ENCODE measurements at places on chromosomes 16 and 17. TPM values are rescaled to one million over a fixed set of nuclear protein-coding genes. Genes with fewer than 3 reads are reported as not detected.

GRCh38 chr16:9408297-9408878 is 316.9 kb downstream of the HAPSTR1 start:
- no peak for DNase-seq

GRCh38 chr17:68141050-68141449 is 105.5 kb downstream of the KPNA2 start:
- no peak for DNase-seq

GRCh38 chr17:7403727-7403976 is 245 bp downstream of the TMEM256 start:
- no peak for DNase-seq

DNA sequence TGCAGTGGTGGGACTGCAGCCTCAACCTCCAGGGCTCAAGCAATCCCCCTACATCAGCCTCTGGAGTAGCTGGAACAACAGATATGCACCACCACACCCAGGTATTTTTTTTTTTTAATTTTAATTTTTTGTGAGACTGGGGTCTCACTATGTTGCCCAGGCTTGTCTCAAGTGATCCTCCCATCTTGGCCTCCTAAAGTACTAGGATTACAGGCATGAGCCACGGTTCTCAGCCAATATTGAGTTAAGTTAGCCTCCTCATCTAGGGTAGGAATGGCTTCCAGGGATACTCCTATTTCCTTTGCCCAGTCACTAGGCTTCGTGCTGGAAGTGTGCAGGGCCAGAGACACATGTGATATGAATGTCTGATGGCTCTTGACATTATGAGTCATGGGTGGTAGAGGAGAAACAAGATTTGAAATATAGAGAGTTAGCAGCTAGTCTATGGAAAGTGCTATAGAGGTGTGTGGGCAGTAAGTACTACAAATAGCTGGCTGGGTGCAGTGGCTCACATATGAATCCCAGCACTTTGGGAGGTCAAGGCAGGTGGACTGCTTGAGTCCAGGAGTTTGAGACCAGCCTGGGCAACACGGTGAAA is 8.0 kb upstream of the HES7 start:
- DNase-seq = no peak

DNA sequence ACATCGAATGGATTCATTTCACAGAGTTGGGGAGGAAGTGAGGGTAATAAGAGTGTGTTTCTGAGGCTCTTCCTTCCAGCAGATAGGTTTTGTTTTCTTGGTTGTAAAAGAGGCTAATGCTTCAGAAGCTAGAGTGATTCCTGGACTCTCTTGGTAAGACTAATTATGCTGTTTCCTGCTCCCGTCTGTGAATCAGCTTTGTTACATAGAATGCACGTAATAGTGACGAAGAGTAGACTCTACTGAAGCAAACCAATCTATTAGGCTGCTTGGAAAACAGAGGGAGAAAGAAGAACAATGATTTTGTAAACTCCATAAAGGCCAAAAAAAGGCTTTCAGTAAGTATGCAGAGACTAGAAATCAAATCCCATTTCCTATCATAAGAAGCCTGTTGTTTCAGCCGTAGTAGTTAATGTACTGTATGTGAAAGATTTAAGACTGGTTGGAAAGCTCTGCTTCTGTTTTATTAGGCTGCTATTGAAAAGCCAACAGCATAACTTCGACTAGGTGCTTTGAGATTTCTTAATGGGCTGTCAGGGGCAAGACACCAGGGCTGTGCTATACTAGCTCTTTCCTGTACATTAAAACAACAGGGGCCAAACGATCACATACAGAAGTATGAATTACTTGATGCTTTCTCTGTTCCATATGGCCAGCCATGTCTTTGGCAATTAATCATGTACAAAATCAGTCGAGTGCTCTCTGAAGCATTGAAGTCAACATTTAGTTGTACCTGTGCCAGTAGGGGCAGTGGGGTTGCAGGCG is 219.0 kb downstream of the FTO start:
- no peak for DNase-seq

GRCh38 chr17:61323003-61323908 is 76.4 kb upstream of the TBX2 start:
- no peak for DNase-seq

DNA sequence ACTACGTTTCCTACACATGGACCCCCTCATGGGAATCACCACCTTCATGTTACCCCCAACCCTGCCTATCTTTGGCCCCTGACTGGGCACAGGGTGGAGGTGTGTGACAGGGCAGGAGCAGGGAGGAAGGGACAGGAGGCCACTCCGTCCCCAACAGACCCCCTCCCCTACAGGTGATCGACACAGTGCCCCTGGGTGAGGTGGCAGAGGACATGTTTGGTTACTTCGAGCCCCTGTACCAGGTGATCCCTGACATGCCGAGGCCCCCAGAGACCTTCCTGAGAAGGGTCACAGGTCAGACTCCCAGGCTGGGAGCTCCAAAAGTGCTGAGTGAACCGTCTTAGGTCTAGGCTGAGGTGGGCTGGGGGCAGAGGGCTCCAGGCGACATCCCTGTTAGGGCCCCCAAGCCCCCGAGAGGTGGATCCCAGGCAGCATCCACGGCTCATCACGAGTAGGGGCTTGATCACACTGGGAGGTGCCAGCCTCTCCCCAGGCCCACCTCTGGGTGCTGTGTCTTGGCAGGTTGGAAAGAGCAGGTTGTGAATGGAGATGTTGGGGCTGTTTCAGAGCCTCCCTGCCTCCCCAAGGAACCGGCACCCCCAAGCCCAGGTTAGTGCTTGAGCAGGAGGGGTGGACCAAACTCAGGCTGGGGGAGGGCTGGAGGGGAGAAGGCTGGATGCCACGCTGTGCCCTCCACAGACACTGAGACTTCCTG is 1.5 kb downstream of the ACBD4 start:
- DNase-seq = no peak

DNA sequence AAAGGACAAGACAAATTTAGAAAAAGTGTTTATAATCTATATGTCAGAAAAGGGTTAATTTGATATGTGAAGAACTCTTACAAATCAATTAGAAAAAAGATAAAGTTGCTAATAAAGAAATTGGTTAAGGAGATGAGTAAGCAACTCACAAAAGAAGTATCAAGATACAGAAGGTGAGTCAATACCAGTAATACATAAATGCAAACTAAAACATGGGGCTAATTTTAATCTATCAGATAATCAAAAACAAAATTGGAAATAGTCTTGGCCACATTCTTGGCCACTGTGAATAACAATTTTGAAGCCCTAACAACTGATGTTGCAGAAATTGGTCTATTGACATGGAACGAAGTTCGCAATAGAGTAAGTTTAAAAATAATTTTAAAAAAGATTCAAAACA is 6.8 kb downstream of the DHRS7C start:
- DNase-seq = no peak

GRCh38 chr17:52149626-52150025 is 8.9 kb downstream of the CA10 start:
- no peak for DNase-seq

- no peak for DNase-seq
Observed at GRCh38 chr16:9007177-9007794, 43.6 kb upstream of the USP7 start.

DNA sequence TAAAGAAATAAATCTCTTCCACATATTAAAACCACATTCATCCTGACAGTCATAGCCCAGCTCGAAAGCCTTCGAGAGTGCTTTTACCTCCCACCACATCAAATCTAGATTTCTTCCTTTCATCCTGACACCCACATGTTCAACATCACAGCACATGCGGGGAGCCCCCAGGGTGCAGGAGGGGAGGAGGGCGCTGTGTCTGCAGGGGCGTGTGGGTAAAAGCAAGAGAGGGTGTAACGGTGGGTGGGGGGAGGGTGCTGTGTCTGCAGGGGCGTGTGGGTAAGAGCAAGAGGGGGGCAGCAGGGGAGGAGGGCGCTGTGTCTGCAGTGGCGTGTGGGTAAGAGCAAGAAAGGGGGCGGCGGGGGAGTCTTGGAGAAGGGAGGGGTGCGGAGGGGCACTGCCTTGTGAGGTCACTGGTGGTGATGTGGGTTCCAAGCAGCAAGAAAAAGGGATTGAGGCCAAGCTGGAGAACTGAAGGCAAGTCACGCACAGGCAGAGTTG is 34.7 kb downstream of the ADCY9 start:
- no peak for DNase-seq

DNA sequence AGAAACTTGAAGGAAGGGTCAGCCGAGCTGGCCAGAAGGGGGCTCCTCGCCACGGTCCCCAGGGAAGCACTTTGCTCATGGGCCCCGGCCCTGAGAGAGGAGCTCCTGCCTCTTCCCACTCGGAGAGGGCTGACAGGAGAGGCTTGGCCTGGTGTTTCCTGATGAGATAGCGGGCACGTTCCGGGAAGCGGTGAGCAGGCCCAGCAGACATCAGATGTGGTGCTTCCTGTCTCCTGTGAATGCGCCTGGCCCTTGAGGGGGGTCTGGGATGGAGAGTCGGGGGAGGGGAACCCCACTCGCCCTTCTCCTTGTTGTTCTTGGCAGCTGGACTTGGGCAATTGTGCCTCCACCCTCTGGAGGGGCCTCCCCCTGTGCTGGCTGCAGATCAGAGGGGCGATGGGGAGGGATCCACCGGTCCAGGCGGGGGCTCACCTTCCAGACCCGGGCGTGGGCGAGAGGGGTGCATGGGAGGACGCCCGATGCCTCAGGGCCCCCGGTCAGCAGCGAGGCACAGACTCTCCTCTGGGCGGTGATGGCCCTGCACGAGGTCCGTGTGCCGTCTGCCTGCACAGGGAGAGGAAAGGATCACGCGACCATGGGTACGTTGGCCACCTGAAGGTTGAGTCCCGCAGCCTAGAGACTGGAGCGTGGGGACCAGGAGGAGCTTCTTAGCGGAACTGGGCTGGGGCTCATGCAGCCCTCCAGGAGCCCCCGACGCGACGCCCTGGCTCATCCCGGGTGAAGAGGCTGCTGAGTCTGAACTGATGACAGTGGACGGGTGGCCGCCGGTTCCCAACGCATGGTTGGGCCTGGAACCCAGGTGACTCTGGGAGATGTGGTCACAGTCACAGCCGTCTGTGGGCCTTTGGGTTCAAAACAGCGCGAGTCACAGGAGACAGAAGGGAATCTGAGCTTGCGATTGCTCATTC is 25.4 kb downstream of the METRNL start:
- DNase-seq = peak; percentile 79

- no peak for DNase-seq
Observed at GRCh38 chr16:20846551-20846950, 40.2 kb downstream of the REXO5 start.

Gene SPAG9
- 62.6 TPM for total RNA-seq

Gene CMTM2
- not detected for total RNA-seq

Gene ZDHHC1
- 6.4 TPM for total RNA-seq

Measured in right cardiac atrium (tissue), 5 donors.